ENCODE measurements at places on chromosomes 11 and 22. TPM values are rescaled to one million over a fixed set of nuclear protein-coding genes. Genes with fewer than 3 reads are reported as not detected.

DNA sequence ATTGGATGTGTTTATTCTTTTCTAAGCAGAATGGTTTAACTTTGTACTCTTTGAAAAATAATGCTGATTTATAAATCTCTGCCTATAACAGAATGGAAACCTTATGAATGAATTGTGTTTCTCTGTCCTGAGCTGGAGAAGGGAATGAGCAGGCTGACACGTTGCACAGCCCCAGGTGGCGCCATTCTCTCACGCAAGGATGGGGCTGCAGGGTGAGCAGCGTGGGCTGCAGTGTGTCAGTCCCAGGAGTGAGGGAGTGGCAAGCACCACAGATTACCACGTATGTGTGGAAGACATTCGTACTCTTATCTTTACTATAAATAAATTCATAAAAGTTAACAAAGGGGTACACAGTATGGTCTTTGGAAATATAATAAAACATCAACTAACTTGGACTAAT is 33.4 kb downstream of the FDX1 start:
- no peaks in the 10 kb centered on the region for H3K27me3 ChIP-seq
- peaks cover 6% of the 10 kb centered on the region for H3K4me1 ChIP-seq
- no peak overlapping the region for H3K27ac ChIP-seq
- H3K4me3 ChIP-seq = no peak overlapping the region
- DNase-seq = peak; percentile 7

DNA sequence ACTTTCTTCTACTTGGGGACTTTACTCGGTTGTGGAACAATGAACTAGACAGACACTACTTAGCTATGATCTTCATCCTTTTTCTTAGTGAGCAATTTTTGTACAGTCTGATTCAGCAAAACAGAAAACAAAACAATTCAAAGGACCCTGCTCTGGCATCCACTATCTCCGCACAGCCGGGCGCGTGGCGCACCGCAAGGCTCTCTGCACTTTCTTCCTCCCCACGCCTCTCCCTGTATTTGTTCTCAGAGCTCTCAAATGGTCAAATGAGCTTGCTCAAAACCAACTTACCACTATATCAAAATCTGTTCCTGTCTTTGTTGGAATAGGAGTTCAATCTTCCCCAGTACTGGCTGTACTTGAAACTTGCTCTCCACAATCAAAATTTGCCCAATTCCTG is 7.4 kb downstream of the EEF1G start:
- H3K4me3 ChIP-seq = no peak overlapping the region
- H3K36me3 ChIP-seq = peaks cover 25% of the 10 kb centered on the region
- H3K27me3 ChIP-seq = no peaks in the 10 kb centered on the region
- peaks cover 42% of the 10 kb centered on the region for H3K4me1 ChIP-seq
- no peak overlapping the region for H3K27ac ChIP-seq

RAB38 gene
- polyA plus RNA-seq = 7.0 TPM

SCGB1C1 gene
- not detected for polyA plus RNA-seq

Measured in immature natural killer cell (primary cell).